BJ (cell line): ENCODE measurements at places on chromosomes 11 and 22.

DNA sequence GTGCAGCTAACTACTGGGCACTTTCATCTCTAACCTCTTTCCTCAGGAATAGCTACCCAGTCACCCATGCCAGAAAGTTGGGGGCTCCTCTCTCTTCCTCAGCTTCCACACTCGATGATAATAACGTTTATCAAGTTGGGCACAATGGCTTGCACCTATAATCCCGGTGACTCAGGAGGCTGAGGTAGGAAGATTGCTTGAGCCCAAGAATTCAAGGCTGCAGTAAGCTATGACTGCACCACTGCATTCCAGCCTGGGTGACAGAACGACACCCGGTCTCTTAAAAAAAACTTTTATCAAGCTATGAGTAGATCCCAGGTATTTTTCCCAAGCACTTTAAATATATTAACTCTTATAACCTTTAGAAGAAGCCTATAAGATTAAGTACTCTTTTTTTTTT lies 2.0 kb downstream of the SF3A1 start:
- no peak for DNase-seq

DNA sequence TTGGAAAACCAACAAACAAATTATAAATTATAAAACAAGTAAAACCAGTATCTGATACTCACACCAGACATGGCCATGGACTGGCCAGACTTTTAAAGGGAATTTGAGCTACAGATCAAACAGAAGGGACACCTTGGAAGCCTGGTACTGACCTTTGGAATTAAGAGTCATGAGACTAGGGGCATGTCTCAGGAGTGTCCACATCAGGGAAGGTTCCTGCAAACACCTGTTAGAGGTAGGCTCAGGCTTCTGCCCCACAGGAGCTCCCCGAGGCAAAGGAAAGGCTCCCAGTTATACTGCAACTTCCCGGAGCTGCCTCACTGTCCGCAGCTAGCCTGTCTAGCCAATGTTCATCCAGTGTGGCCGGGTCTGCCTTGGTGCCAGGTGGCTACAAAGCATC lies 290.1 kb downstream of the BUD13 start:
- no peak for DNase-seq

DNA sequence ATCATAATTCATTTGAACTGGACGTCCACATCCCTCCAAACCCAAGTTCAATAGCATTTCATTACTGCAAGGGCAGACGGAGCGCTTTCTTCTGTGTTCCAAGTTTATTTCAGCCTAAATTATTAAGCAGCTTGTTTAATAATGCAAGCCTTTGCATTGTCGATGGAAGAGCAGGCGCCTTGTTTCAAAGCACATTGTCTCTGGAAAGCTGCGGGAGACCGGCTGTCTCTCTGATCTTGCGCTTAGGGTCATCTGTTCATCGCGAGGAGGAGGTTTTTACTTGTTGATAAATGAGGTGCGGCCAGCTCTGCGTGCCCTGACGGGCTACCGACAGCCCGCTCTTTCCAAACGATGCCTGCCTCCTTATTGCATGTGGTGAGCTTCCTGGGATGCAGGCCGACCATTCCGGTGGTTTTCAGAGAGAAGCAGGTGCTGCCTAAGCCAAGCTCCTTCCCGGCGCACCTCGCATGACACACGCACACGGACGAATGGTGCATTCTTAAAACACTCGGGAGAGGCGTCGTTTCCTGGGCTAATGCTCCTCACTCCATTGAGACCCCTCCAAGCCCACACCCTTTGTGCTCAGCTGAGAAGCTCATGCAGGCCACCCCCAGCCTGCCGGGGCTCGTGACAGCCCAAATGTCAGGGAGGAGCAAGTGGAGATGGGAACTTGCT lies 456.9 kb downstream of the BRD1 start:
- no peak for DNase-seq

DNA sequence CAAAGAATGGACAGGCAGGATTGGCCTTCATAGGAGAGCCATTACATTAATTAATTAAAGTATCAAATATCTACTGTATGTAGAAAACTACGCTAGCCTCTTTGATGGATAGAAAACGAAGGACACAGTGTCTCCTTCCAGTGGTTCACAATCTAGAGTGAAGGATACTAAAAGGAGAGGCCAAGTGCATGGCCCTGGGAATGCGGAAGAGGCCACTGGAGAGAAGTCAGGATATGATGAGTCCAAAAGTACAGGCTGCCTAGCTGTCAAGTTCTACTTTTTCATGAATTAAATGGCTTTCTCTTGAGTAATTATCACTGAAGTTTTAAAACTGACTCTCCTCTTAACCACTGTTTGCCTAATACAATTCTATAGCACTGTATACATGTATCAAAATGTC lies 41.9 kb downstream of the ATG16L2 start:
- DNase-seq, result no peak
